Activated B cell treated with CpG ODN at 0.5 μM for 24 hours (primary cell): ENCODE measurements at places on chromosomes 1 and 21.

- no peak overlapping the region for H3K27ac ChIP-seq
- no peak for DNase-seq
- H3K36me3 ChIP-seq: no peaks in the 10 kb centered on the region
- H3K27me3 ChIP-seq: no peaks in the 10 kb centered on the region
These were observed 80.6 kb downstream of the TGFBR3 start for GRCh38 chr1:91805311-91805801.

- no peak overlapping the region for H3K27ac ChIP-seq
- no peak for DNase-seq
- H3K36me3 ChIP-seq: peaks cover 3% of the 10 kb centered on the region
These were observed 53.1 kb downstream of the CTTNBP2NL start for GRCh38 chr1:112448904-112449629.

DNA sequence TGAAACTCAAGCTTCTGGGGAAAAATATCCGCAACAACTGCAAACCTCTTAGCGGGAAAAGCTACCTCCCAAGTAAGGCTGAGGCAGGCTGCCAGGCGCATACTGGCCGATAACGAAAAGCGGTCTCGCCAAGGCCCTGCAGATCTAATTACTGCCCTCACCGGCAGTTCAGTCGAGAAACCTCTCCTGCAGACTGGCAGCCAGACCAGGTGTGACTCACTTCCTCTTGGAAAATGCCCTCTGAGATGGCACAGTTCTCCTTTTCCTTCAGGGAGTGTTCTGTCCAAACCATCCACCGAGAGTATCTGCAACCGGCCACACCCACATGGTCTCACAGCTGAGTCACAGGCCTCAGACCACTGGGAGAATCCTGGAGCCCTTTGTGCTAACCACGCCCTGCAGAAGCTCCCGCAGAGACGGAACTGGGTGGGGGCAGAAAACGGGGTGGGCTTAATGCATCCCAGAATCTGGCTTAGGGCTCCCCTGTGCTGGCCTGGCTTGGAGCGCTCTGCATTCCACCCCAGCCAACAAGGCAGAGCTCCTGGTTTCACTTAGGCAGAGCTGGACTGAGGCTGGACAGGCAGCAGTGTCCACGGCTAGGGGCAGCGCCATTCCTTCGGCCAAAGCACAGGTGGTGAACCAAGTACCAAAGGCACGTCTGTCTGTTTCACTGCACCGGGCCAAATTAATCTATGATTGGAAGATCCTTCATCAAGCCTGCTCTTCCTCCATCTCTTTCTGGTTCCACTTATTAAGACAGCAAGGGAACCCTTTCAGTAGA, 1.2 kb downstream of the S100A10 start:
- H3K27ac ChIP-seq: peak overlapping the region; percentile 83
- no peak for DNase-seq
- H3K4me3 ChIP-seq: peak overlapping the region; percentile 93
- H3K27me3 ChIP-seq: no peaks in the 10 kb centered on the region

GRCh38 chr21:15729674-15730483, at the start of gene USP25:
Gene USP25 (plus strand): TSS chr21:15729982. CDS start chr21:15730394, 412 bp downstream.
- peak; percentile 80 for DNase-seq
- H3K27me3 ChIP-seq: no peaks in the 10 kb centered on the region
- H3K4me1 ChIP-seq: peaks cover 39% of the 10 kb centered on the region
- peak within 1 kb of the TSS; percentile 88 for H3K4me3 ChIP-seq
- no peaks in the 10 kb centered on the region for H3K36me3 ChIP-seq
- peak within 1 kb of the TSS; percentile 88 for H3K27ac ChIP-seq

DNA sequence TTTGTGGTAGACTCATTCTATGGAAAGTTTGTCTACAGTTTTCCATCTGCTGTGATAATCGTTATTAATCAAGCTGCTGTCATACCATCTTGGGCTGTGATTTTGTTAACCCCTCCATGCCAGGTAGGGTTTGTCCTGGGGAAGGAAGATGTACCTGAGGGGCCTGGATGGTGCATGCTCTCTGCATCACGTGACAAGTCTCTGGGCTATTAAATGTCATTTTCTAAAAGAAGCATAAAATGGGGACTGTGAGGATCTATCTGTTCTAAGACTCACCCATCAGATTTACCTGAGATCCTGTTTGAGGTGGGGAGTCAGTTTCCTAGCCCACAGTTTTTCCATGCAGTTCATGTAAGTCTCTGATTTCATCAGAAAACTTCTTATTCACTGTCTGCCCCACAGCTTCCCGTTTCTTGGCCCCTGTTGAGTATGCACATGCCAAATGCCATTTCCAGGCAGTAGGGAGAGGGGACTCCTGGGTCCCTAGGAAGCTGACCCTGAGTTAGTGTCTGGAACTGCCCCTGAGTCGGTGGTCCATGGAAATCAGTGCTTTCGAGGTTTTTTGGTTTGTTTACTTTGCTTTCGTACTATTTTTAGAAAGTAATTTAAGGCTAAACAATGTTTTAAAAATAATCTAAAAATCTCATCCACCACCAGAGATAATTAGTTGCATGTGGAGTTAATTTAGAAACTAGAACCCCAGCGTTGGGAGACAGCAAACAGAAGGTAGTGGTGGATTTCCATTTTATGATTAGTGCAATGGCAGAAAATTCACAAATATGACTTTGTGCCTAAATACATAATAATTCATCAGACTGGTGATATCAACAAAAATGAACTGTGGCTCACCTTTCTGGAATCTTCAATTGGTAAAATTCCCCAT, 46.7 kb downstream of the ZBTB18 start:
- no peaks in the 10 kb centered on the region for H3K36me3 ChIP-seq
- peaks cover 13% of the 10 kb centered on the region for H3K4me1 ChIP-seq
- H3K4me3 ChIP-seq: no peak overlapping the region
- no peak for DNase-seq

DNA sequence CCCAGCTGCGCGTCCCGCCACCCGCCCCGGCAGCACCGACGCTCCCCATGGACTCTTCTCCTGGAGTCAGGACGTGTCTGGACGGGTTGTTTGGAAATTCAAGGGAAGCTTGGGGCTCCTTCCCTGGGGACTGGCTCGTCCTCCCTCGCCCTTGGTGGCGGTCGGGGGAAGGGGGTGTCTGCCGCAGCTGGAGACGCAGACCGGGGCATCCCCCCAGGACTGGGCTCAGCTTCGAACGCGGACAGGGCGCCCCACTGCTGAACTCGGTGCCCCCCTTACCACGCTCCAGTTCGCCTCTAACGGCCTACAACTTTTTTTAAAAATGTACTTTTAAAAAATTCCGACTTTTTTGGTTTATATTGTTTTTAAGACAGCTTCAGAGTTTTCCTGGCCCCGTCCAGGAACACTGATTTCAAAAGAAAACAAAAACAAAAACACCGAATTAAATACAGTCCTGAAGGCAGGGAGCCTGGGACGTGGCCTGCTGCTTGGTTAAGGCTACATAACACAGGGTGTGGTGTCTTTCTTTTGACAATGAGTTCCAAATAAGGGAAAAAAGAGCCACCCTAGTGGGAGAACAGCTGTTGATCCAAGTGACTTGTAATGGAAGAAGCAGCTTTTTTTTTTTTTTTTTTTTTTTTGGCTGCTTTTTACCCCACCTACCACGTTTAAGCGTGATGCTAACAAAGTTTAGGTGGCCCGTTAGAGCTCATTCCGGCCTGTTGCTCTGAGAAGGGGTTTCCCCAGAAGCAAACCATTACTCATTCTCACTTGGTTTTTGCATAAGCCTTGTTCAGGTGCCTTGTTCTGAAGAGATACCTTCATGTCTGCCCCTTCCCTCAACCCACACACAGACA, 862 bp upstream of the DIPK1A start:
- DNase-seq: no peak
- no peak overlapping the region for H3K4me3 ChIP-seq
- H3K27me3 ChIP-seq: no peaks in the 10 kb centered on the region
- H3K36me3 ChIP-seq: peaks cover 21% of the 10 kb centered on the region
- no peak overlapping the region for H3K27ac ChIP-seq

DNA sequence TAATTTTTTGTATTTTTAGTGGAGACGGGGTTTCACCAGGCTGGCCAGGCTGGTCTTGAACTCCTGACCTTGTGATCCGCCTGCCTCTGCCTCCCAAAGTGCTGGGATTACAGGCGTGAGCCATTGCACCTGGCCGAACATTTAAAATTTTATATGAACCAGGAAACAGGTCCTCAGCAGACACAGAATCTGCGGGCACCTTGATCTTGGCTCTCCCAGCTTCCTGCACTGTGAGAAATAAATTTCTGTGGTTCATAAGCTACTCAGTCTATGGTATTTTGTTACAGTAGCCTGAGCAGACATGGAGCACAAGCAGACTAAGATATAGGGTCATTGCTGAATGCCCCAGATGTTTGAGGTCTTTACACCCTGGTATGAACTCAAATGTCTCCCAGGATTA, 23.6 kb upstream of the CTH start:
- peaks cover 23% of the 10 kb centered on the region for H3K27me3 ChIP-seq
- no peaks in the 10 kb centered on the region for H3K36me3 ChIP-seq
- no peak for DNase-seq
- H3K4me1 ChIP-seq: no peaks in the 10 kb centered on the region
- no peak overlapping the region for H3K4me3 ChIP-seq

- no peaks in the 10 kb centered on the region for H3K4me1 ChIP-seq
- no peak overlapping the region for H3K27ac ChIP-seq
- no peaks in the 10 kb centered on the region for H3K36me3 ChIP-seq
- DNase-seq: no peak
These were observed 387.5 kb downstream of the DPYD start for GRCh38 chr1:97533358-97533757.

DNA sequence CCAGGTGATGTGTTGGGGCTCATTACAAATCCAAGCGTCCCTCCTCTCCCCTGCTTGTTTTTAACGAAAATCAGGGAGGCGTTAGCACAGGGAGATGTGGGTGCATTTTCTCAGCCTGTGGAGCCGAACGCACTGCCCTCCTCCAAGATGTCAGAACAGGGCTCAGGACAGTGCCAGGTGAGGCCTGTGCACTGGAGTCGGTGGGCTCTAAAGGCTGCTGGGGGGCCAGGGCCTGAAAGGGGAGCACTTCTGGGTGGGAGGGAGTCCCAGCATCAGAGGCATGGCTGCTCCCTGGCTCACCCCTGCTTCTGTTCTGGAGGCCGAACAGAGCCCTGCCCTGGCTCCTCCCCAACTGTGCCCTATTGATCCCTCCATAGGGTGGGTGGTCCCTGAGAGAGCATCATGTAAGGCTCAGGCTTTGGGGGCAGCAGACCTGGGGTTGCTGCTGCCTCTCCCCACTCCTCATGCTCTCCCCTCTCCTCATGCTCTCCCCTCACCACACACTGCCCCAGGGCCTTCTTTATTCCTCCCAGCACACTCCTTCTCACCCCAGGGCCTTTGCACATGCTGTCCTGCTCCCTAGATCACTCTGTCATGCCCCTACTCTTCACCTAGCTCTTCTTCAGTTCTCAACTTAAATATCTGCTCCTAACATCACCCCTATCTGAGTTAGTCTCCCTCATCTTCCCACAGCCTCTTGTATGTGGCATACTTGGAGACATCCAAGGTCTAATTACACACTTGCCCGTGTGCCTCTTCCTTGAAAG, 725.2 kb downstream of the PTPRU start:
- H3K27me3 ChIP-seq: no peaks in the 10 kb centered on the region
- DNase-seq: no peak
- H3K4me1 ChIP-seq: no peaks in the 10 kb centered on the region
- no peaks in the 10 kb centered on the region for H3K36me3 ChIP-seq
- no peak overlapping the region for H3K27ac ChIP-seq

- no peaks in the 10 kb centered on the region for H3K36me3 ChIP-seq
- no peaks in the 10 kb centered on the region for H3K27me3 ChIP-seq
- no peak for DNase-seq
- no peak overlapping the region for H3K27ac ChIP-seq
- H3K4me1 ChIP-seq: peaks cover 4% of the 10 kb centered on the region
- H3K4me3 ChIP-seq: no peak overlapping the region
These were observed 38.3 kb downstream of the YY1AP1 start for GRCh38 chr1:155650231-155650757.

GRCh38 chr1:188056011-188056410, 1227.3 kb downstream of the PLA2G4A start:
- no peaks in the 10 kb centered on the region for H3K36me3 ChIP-seq
- no peaks in the 10 kb centered on the region for H3K4me1 ChIP-seq
- no peak overlapping the region for H3K4me3 ChIP-seq
- H3K27ac ChIP-seq: no peak overlapping the region

DNA sequence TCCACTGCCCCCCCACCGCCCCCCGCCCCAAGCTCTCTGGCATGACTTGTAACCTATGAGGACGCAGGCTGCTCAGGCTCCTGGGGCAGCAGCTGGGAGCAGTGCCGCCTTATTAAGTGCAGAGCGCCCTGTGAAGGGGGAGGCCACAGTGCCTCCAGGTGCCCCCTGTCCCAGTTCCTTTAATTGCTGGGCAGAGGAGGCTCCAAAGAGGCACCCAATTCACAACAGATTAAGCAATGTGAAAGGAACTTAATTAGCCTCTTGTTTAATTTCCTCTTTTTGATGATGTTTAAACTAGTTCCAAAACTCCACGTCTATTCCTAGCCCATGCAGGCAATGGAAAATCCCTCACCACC, 3.0 kb downstream of the RXFP4 start:
- H3K27ac ChIP-seq: peak overlapping the region; percentile 92
- peaks cover 82% of the 10 kb centered on the region for H3K4me1 ChIP-seq
- DNase-seq: no peak
- H3K4me3 ChIP-seq: peak overlapping the region; percentile 59
- peaks cover 34% of the 10 kb centered on the region for H3K36me3 ChIP-seq
- H3K27me3 ChIP-seq: no peaks in the 10 kb centered on the region

GRCh38 chr21:16418226-16418625, 688.4 kb downstream of the USP25 start:
- H3K4me3 ChIP-seq: no peak overlapping the region
- no peaks in the 10 kb centered on the region for H3K36me3 ChIP-seq
- H3K27ac ChIP-seq: no peak overlapping the region
- H3K4me1 ChIP-seq: no peaks in the 10 kb centered on the region

GRCh38 chr1:113415310-113416070, 25.2 kb downstream of the MAGI3 start:
- no peak overlapping the region for H3K4me3 ChIP-seq
- H3K27ac ChIP-seq: no peak overlapping the region
- H3K36me3 ChIP-seq: no peaks in the 10 kb centered on the region

- H3K4me3 ChIP-seq: no peak overlapping the region
- DNase-seq: no peak
- H3K36me3 ChIP-seq: no peaks in the 10 kb centered on the region
- H3K27me3 ChIP-seq: no peaks in the 10 kb centered on the region
These were observed 265.2 kb upstream of the ADGRL4 start for GRCh38 chr1:79271759-79272158.

DNA sequence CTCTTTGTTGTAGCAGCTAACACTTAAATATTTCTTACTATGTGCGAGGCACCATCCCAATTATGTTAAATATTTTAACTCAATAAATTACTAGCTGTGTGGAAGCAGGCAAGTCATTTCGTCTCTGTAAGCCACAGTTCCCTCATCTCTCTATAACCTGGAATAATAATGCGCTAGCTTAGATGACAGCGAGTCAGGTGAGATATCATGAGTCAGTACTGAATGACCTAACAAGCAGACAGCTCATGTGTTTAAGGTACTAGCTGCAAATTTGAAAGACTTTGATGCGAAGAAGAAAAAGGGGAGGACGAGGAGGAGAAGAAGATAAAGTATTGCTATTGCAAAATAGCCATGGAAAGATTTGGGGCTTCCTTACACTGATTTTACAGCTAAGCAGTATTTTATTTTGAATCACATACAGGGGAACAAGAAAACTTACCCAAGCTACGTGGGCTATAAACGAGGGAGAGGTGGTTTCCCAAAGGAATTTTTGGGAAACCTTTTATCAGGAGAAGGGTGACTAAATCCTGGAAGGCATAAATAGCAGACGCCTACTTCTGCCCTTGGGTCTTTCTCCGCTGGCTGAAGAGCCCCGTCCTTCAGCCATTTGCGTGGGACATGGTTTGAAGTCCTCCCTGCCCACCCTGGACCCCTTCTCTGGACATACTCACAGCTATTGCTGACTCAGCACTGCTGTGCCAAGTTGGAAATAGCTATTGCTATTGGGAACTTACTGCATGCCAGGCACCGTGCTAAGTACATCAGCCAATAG, 8.9 kb downstream of the CITED4 start:
- H3K36me3 ChIP-seq: no peaks in the 10 kb centered on the region
- H3K4me3 ChIP-seq: no peak overlapping the region
- H3K4me1 ChIP-seq: peaks cover 5% of the 10 kb centered on the region
- H3K27ac ChIP-seq: no peak overlapping the region
